ENCODE measurements at places on chromosomes 6 and 20. TPM values are rescaled to one million over a fixed set of nuclear protein-coding genes. Genes with fewer than 3 reads are reported as not detected.

DNA sequence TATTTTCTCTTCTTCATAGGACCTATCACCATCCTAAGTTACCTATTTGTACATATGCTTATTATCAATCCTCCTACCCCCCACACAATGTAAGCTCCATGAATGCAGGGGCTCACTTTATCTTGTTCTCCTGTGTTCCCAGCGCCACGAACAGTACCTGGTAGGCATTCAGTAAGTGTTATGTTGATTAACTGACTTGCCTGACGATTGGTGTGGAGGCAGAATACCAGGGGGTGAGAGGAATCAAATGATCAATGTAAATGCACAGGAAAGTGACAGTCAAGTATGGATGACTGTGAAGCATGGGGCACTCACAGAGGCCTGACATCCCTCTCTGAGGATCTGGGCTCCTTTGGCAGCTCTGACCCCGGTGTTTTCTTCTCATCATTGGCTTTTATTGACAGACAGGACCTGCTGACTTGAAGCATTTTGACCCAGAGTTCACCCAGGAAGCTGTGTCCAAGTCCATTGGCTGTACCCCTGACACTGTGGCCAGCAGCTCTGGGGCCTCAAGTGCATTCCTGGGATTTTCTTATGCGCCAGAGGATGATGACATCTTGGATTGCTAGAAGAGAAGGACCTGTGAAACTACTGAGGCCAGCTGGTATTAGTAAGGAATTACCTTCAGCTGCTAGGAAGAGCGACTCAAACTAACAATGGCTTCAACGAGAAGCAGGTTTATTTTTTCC, 6.1 kb upstream of the IFT52 start:
- no peak for DNase-seq

DNA sequence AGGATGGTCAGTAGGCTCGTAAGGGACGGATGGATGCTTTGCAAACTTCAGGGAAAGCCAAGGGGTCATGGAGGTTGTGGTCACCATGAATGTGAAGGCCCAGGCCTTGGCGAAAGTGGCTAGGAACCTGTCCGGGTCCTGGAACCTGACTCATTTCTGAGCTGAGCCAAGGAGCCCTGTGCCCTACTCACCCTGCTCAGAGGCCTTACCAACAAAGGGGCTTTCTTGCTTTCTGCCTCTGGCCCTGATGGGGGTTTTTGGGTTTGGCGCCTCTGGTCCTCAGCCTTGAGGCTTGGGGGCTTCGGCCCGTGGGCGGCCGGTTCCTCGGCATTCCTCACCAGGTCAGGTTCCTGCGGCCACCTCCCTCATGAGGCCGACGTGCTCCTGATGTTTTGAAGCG, 155.1 kb downstream of the DTNBP1 start:
- no peak for DNase-seq

DNA sequence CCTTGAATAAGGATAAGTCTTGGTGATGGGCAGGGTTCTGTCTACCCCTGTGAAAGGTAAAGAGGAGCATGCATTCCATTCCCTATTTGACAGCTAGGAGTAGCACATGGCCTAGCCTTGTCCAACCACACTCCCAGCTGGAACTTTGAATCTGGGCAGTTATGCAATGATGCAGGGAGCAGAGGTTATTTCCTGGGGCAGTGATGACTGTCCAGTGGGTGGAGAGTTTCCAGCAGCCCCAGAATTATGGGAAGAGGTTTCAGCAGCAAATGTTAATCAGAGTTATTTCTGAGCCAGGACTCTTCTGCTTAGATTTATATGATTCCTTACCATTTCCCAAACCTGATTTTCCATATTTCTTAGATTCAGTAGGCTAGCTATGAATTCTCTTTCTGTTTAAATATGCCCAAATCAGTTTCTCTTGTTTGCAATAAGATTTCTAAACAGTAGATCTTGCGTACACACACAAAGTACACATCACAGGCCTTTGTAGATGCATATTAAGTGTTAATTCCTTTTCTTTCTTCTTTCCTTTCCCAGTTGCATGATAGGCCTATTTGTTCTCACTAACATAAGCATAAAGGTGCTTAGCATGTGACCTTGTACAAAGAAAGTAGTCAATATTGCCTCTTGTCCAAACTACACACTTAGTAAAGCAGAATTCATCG, 17.3 kb upstream of the TXLNB start:
- DNase-seq = no peak

GRCh38 chr20:13771853-13772453, 12.8 kb downstream of the ESF1 start:
- DNase-seq = no peak

DNA sequence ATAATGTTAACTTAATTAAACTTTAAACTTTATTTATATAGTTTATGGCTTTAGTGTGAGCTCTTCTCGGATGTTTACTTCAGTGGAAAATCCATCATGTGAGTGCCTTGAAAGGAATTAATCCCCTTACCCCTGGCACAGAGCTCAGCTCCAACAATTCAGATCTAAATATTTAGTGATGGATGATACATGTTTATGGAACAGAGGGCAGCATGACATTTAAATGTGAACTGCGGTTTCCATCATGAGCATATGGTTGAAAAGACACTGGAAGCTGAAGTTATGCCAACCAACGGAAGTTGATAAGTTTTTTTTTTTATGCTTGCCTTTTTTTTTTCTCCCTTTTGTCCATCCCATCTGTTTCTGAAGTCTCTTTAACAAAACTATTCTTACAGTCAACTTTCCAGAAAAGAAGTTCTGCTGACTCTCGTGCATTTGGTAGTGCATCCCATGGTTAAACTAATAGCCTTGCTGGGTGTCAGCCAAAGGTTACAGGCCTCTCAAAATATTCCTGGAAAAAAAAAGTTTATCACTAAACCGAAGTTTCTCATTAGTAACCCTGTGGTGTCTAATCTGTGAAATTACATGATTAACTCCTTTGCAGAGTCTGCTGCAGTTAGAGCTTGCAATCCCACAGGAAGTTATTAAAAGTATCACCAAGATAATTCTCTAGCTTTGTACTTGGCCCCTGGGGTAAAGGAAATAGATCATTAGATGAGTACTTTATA, 243.9 kb upstream of the TCF21 start:
- DNase-seq = no peak

- DNase-seq = no peak
Measured at GRCh38 chr6:167290786-167291622, at the start of gene UNC93A. Gene UNC93A, plus strand, starts transcription at chr6:167291315. Its CDS starts 175 bp downstream, at chr6:167291490.

- DNase-seq = no peak
Measured at GRCh38 chr20:58233393-58233792, 4.9 kb upstream of the ANKRD60 start.

GRCh38 chr6:151340219-151340978, 51.0 kb downstream of the ZBTB2 start:
- DNase-seq = no peak

DNA sequence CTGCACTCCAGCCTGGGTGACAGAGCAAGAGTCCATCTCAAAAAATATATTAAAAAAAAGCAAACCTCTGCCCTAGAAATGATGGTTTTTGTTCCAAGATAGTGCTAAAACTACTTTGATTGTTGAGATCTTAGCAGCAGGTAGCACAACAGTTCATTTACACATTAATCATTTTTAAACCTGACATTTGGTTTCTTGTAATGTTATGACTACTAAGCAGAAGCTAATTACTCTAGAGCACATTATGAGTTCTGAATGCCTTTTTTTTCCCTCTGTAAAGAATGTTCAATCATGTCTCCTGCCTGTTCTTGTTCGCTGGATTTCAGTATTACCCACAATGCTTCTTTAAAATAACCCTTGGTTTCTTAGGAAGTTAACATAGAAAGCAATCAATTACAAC, 24.7 kb upstream of the PHF3 start:
- DNase-seq = no peak

DNA sequence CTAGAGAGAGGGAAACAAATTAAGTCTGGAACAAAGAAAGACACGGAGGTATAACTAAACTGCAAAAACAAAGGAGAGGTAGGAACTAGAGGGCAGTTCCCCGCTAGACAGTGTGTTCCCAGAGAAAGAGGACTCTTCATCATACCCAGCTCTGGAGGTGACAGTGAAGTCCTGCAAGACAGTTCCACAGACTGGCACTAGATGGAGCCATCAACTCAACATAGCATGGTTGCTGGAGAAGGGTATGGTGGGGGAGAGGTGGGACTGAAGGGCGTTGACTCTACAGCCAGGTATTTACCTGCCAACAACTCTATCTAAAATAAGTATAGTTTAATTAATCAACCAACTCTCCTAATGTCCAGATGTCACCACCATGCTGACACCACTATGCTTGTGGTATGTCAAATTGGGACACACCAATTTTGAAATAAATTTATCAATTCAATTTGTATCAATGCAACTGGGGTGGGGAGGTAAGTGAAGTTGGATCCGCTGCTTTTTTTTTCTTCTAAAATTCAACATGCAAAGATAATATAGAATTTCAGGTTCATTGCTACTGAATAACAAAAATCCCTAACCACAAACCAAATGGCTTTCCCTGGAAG, 9.7 kb downstream of the BACH2 start:
- DNase-seq = no peak

- DNase-seq = peak; percentile 96
Measured at GRCh38 chr20:1489764-1490436, 1.3 kb downstream of the SIRPB2 start.

DNA sequence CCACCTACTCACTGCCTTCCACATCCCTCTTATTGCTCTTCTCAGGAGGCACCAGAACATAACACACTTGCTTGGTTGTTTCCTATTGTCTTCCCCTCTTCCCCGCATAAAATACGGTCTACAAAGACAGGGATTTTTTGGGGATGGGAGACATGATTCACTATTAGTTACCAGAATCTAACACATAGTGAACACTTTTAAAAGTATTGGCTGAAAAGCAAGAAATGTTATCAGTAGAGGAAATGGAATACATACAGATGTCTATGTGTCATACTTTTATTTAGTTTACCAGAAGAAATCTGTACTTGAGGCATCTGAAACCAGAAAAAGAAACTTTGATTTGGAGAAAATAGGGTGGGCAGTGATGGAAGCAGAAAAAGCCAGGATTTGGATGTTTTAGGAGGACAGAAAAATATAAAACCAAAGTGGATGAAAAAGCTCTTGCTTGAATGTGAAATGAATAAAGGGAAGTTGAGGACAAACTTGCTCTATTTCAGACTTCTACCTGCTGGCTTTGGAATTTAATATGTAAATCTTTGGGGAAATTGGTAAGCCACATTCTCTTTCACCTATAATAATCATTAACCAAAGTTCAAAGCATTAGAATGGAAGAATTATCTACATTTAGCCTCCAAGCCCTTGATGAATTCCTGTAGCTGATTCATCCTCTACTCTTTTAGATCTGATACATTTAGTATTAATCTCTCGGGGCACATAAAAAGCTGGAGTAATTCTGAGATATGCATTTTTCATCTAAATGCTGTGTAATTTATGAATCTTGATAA, 82.6 kb downstream of the DOK5 start:
- DNase-seq = no peak

GRCh38 chr6:19721766-19722377, 115.3 kb upstream of the ID4 start:
- no peak for DNase-seq

DNA sequence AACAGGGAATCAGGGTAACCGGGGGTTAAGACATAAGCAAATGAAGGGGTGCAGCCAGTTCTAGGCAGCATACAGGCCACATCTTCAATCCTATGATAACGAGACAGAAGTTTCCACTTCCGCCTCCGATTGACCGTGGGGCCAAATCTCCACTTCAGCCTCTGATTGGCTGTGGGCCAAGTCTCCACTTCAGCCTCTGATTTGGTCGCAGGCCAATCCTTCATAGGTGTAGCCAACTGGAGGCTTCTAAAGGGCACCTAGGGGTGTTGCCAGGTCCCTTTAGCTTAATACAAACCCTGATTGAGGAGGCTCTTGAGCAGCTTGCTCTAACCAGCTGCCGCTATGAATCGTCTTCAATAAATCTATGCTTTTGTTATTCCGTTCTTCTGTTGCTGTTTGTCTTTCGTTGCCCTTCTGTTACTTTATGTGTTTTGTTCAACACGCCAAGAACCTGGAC, 2.1 kb upstream of the ERGIC3 start:
- DNase-seq = no peak

- peak; percentile 28 for DNase-seq
Measured at GRCh38 chr20:34643928-34644327, 33.0 kb downstream of the PIGU start.

GRCh38 chr6:73372516-73372915, 2.8 kb upstream of the OOEP start:
- no peak for DNase-seq

- no peak for DNase-seq
Measured at GRCh38 chr6:114081730-114082129, 110.8 kb upstream of the HDAC2 start.

- DNase-seq = no peak
Measured at GRCh38 chr6:45808042-45808645, 207.5 kb downstream of the CLIC5 start.

DNA sequence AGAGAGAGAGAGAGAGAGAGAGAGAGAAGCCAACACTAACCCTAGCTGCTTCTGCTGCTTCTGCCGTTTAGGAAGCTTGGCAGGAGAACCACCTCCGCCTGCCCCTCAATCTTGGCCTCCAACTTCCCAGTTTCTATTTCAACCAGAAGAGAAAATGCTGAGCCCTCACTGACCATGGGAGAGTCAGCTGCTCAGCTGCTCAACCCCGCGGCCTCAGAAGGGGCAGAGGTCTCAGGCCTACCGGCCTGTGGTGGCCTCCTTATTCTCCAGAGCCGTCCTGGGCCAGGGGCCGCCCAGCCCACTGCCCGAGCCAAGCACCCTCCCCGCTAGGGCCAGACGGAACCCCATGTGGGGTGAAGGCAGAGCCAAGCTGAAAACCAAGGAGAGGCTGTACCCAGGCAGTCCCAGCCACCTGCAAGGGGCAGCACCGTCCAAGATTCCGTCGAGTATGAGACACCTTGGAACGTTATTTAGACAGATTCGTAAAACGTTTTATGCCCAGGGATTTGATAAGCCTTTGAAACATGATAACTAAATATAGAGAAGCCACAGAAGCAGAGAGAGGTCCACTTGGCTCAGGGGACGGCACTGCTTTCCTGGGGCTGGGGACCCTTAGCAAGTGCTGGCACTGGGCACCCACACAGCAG, 116.6 kb downstream of the DLL1 start:
- no peak for DNase-seq

The PLEKHG1 gene
- 0.60 TPM for polyA plus RNA-seq

The PSORS1C2 gene
- polyA plus RNA-seq = not detected

The FOXF2 gene
- polyA plus RNA-seq = 0.10 TPM

The SCRT2 gene
- not detected for polyA plus RNA-seq

The CSNK2B gene
- polyA plus RNA-seq = 295 TPM

The DYNLT2 gene
- polyA plus RNA-seq = 0.30 TPM

The RIOK1 gene
- 11.8 TPM for polyA plus RNA-seq

The DEFB115 gene
- not detected for polyA plus RNA-seq

The SMLR1 gene
- not detected for polyA plus RNA-seq

The HLA-DQB1 gene
- polyA plus RNA-seq = 3.0 TPM

The SGK2 gene
- not detected for polyA plus RNA-seq

The RSPH9 gene
- polyA plus RNA-seq = 0.07 TPM

The CDH26 gene
- polyA plus RNA-seq = 0.99 TPM

Measured in foreskin keratinocyte (primary cell).